ENCODE measurements at places on chromosomes 6 and 20. TPM values are rescaled to one million over a fixed set of nuclear protein-coding genes. Genes with fewer than 3 reads are reported as not detected.

DNA sequence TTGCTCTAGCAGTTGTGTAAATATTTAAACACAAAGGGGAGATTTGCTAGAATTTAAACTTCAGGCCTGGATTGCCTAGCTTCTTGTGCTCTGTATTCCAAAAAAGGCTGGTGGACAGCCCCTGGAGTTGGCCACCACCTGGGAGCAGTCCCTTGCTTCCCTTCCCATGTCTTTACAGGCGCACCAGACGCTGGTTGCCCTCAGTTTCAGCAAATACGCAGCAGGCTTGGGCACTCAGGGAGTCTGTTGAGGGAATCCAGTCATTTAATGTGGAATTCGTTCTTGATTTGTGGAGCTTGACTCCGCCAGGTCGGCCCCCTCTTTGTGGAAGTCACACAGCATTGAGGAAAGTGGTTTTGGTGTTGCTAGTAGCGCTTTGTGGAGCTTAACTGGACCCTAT lies 156.8 kb downstream of the DTNBP1 start:
- ATAC-seq = no peak

GRCh38 chr6:15312500-15312899 lies 66.6 kb downstream of the JARID2 start:
- no peak for ATAC-seq

DNA sequence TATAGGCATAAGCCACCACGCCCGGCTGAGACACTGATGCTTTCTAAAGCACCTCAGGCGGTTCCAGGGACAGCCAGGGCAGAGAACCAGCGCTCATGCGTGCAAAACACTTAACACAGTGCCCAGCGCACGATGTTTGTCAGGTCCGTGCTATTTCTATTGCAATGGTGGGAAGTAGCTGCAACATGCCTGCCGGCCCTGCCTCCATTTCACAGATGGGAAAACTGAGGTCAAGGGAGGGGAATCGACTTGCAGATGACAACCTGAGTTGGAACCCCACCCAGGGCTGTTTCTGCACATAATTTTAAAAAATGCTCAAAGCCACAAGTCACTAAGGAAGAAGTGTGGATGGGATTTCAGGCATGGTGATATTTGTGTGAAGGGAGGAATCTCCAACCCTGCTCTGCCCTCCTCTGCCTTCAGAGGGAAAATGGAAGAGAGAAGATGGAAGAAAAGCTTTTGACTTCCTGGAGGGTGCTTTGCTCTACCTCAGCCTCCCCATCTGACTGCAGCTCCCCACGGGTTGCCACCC lies 39.9 kb downstream of the KIAA1755 start:
- ATAC-seq = no peak

DNA sequence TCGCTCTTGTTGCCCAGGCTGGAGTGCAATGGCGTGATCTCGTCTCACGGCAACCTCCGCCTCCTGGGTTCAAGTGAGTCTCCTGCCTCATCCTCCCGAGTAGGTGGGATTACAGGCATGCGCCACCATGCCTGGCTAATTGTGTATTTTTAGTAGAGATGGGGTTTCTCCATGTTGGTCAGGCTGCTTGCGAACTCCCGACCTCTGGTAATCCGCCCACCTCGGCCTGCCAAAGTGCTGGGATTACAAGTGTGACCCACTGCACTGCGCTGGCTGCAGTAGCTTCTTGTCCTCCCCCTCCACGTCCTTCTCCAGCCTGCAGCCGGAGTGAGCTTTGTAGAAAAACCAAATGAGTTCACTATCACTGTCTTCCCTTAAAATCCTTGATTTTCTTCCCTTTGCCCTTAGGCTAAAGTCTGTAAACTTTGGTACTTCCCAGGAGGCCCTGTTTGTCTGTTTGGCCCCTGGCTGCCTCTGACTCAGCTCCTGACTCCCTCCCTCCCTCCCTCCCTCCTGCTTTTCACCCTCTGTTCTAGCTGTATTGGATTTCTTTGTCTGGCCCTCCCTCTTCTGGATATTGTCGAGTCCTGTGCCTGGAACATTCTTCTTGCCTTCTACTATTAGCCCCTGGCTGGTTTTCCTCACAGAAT lies 12.9 kb downstream of the PARD6B start:
- ATAC-seq = peak; percentile 94

GRCh38 chr6:150534553-150534952 lies 65.1 kb upstream of the PLEKHG1 start:
- peak; percentile 79 for ATAC-seq

GRCh38 chr6:122154155-122154554 lies 245.3 kb upstream of the HSF2 start:
- no peak for ATAC-seq

DNA sequence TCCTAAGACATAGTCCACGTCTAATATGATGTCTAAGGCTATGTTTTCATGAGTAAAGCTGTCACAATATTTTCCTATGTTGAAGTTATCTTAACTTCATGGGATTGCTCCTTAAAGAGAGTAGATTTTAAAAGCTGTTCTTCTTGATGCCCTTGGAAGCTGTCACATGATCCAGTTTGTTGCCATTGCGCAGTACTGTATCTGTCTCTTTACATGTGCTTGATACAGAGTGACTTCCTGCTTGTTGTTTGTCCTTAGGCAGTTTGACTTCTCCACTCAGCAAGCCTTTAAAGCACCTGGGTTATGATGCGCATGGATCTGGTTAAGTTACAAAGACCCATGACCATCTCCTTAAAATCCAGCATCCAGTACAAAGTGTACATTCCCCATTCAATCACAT lies 85.4 kb downstream of the CDYL start:
- ATAC-seq = peak; percentile 37

DNA sequence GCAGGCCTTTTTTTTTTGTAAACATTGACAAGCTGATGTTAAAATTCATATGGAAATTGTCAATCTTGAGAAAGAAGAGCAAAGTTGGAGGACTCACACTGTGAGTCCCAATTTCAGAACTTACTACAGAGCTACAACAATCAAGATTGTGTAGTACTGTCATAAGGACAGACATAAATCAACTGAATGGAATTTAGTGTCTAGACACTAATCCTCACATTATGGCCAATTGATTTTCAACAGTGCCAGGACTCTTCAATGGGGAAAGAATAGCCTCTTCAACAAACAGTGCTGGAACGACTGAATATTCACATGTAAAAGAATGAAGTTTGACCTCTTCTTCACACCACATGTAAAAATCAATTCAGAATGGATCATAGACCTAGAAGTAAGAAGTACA lies 60.8 kb downstream of the TGM2 start:
- no peak for ATAC-seq

- ATAC-seq = peak; percentile 78
Measured at GRCh38 chr20:58361481-58362205, 27.4 kb upstream of the VAPB start.

DNA sequence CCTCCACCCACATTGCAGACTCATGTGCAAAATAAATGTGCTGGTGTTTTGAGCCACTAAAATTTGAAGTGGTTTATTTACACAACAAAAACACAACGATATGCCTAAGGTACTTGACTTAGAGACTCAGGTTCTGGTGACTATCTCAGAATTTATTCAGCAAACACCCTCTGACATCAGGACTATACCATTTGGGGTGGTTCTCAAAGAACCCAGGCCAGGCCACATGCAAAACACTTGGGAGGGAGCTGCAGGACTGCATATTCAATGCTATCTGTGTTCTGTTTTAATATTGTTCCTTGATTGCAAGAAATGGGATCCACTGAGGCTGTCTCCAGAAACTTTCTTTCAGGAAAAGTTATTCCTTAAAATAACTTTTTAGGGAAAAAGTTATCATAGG lies 91.6 kb downstream of the LINC00237 start:
- ATAC-seq = no peak

DNA sequence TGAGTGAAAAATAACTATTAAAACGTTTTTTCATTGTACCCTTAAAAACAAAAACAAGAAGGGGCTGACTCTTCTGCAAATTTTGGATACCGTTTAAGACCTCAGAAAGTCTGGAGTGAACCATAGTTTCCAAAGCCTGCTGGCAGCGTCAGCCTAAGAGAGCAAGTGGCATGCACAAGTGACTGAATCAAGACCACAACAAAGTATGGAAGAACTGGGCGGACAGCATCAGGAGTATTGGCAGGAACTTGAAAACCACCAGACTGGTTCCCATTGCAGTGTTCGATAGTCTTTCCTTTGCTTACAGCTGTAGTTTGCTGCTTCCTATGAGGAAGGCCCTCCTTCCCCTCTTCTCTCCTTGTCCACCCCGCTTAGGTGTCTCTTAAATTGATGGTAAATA lies 33.7 kb upstream of the MYLIP start:
- no peak for ATAC-seq

DNA sequence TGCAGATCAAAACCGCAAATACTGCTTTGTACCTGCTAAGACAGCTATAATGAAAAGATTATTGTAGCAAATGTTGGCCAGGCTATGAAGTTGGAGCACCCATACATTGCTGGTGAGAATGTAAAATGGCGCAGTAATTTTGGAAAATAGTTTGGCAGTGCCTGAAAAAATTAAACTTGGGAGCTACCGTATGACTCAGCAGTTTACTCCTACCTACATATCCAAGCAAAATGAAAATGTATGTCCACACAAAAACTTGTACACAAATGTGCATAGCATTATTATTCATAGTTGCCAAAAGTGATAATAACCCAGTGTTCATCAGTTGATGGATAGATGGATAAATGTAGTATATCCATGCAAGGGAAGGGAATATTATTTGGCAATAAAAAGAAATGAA lies 13.3 kb downstream of the DSTN start:
- ATAC-seq = no peak

GRCh38 chr6:10521104-10521808 lies at the start of gene GCNT2:
Gene GCNT2 (plus strand): TSS chr6:10521351. CDS start chr6:10528912, 7,561 bp downstream.
- ATAC-seq = no peak

GRCh38 chr20:51426718-51427650 lies 115.5 kb downstream of the NFATC2 start:
- ATAC-seq = peak; percentile 84

DNA sequence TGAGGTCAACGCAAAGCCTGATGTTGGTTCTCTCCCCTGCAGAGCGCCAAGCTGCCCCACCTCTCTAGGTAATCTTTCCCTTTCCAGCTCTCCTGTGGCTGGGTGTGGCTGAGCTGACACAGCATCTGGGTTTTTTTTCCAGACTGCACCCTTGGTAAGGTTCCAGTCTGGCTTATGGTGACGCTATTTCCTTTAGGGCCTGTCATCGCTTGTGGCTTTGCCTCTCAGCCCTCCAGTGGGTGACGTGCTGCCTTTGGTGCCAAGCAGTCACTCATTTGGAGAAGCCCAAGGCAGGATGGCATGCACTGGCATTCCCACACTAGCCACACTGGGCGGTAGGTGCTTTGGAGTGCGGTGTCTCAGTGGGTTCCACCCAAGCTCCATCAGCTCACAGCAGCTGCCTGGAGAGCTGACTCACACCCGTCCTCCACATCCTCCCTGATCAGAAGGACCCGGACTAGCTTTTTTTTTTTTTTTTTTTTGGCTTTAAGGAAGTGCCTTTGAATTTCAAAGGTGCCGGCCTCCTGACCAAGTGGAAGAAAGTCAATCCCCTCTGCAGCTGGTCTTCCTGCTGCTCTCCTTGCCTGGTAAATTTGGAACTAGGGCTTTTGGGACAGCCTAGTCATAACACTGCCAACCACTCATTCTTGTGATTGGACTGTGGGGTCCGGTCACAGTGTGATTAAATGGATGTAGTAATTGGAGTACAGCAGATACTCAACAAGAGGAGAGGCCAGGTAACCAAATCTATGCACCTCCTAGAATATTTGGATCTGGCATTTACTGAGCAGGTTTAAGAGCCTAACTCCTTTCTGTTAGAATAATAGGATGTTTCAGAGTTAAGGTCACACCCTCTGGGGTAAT lies 153.6 kb downstream of the CD83 start:
- peak; percentile 20 for ATAC-seq

DNA sequence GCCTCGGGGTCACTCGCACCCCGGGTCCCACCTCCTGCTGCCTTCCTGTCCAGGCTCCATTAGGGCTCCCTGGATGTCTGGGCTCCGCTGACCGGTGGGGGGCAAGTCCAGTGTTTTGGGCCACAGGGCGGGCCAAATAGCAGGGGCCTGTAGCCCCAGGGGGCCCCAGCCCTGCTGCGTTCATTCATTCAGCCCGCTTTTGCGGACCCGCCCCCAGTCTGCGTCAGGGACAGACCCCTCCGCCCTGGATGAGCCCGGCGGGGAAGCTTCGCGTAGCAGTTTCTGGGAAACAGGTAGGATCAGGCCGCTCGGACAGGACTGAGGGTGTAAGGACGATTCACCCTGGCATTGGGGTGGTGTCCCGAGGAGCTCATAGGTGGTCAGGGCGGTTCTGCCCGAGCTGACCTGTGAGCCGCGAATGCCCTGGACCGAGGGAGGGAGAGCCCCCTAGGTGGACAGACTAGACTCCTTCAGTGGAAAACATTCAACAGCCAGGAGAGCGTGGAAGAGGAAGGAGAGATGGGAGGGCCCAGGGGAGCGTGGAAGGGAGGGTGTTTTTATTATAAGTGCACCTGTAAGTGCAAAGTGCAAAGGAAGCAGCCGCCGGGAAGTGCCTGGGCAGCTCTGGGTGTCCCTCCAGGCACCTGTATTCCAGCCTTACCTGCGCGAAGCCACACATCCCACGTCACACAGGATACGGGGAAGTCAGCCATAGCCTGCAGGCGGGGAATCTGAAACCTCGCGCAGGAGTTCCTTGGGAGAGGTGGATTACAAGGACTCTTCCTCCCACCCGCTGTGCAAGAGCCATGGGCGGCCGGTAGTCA lies 662 bp downstream of the ENTPD6 start:
- ATAC-seq = peak; percentile 51

- ATAC-seq = no peak
Measured at GRCh38 chr20:15163632-15164031, 826.2 kb upstream of the FLRT3 start.

DNA sequence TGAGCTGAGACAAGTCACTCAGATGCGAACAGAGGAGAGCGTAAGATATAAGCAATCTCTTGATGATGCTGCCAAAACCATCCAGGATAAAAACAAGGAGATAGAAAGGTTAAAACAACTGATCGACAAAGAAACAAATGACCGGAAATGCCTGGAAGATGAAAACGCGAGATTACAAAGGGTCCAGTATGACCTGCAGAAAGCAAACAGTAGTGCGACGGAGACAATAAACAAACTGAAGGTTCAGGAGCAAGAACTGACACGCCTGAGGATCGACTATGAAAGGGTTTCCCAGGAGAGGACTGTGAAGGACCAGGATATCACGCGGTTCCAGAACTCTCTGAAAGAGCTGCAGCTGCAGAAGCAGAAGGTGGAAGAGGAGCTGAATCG lies 9.5 kb upstream of the SNRNP48 start:
- ATAC-seq = no peak

RHAG gene
- total RNA-seq = not detected

VSX1 gene
- total RNA-seq = 0.39 TPM

VNN1 gene
- 0.06 TPM for total RNA-seq

ATP9A gene
- total RNA-seq = 74.0 TPM

SLC2A4RG gene
- 48.1 TPM for total RNA-seq

Data from motor neuron (in vitro differentiated cells).